SJCRH30 (cell line): ENCODE measurements at places on chromosomes 16 and 17. TPM values are rescaled to one million over a fixed set of nuclear protein-coding genes. Genes with fewer than 3 reads are reported as not detected.

ZNF469 gene
- total RNA-seq, result not detected in 2 replicates

ZG16 gene
- not detected in 2 replicates for total RNA-seq

- no peak for DNase-seq
Observed at GRCh38 chr17:42421136-42421506, 1.9 kb downstream of the CAVIN1 start.

DNA sequence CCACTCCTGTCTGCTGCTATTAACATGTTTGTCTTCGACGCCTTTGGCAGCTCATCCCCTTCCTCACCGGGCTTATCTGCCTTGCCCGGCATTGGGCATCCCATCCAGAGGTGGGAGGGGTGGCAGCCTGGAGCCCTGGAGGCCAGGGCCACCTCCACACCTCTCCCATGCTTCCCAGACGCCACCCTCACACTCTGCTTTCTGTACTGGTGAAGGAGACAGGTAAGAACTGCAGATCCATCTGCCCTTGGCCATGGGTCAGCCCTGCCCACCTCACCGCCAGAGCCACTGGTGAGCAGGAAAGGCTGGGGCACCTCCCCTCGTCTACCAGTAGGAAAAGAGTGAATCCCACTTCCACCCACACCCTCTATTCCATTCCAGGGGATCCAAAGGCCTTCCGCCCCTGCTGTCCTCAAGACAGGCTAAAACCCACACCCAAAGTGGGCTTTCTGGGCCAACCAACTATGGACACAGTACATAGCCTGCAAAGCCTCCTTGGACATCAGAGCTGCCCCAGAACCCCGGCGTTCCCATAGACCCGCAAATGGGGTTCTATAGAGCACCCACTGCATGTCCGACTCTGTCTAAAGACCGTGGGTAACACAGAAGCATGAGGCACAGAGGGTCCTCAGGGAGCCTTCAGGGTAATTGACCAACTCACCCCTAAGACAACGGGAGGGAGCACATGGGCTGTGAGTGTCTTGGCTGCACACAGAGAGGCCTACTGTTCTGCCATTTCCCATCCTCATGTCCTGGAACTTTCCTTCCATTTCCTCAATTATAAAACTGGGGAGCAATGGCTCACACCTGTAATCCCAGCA, 23.4 kb upstream of the RBFOX3 start:
- DNase-seq, result no peak
